T-helper 1 cell (primary cell): ENCODE measurements at places on chromosomes 16 and 17.

- DNase-seq = no peak
These were observed 857 bp downstream of the TANGO6 start for GRCh38 chr16:68844211-68844564.

- no peak for DNase-seq
These were observed 24.1 kb downstream of the TMEM204 start for GRCh38 chr16:1557576-1557975.

- no peak for DNase-seq
These were observed 18.4 kb downstream of the CARHSP1 start for GRCh38 chr16:8850279-8850885.

DNA sequence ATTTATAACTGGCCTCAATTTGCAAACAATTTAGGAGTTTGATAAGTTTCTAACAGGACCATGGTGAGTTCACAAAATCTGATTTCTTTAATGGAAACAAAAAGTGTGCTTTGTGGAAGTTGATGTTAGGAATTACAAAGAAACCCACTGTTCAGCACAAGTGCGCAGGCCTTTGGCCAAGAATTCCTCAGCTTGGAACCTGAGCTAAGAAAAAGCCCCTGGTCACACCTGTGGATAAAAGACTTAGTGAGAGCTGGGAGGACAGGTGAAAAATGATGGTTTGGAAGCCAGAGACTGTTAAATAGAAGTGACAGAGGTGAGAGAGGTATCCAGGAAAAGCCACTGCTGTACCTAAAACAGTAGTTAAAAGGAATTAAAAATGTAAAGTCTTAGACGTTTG, 64.7 kb downstream of the PRKCA start:
- DNase-seq = no peak

DNA sequence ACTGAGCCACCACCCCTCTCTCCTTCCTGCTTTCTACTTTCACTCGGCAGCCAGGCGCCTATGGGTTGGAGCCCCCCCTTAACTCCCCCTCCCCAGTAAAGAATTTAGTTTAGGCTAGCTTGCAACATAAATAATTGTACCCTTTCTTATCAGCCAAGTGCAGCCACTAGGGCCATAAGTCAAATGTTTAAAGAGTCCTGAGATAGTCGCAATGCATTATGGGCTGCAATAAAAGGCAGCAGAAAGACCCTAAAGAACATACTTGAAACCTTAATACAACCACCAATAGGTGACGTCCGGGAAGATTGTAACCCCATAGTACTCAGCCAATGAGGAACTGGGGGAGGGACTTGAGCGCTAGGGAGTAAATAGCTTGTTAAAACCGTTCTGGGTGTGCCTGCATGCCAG, 40.5 kb downstream of the C16orf82 start:
- no peak for DNase-seq

GRCh38 chr17:34024806-34025551, 230.1 kb upstream of the CCL2 start:
- DNase-seq = peak; percentile 5

DNA sequence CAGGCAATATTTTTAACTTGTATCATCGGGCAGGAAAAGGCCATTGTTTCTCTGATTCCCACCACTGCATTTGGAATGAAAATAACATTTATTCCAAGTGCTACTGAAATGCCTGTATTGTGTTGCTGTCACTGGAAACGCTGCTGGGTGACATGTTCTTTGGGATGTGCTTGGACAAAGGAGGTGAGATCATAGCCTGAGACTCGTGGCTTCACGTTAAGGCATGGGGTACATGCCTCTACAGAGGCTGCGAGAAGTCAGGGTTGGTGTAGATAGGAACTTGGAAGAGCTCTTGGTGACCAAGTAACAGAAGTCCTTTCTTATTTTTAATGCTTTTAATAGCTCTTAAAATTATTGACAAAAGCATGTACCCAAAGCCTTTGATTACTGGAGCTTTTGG, 58.8 kb upstream of the MAF start:
- no peak for DNase-seq

DNA sequence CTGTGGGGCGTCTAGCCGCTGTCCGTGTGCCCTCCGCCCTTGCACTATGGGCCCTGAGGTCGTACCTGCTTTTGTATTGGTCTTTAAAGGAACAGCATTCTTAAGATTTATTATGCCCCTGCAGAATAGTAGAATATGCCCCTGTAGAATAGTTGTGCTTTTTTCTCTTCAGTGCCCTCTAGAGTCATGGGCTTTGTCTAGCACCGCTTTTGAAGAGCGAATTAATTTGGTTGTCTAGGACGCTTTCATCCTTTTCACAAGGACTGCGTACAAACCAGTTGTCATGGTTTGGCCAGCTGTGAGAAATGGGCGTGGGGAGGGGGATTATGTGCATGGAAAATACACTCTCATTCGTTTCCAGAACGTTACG, 621 bp downstream of the CEP95 start:
- no peak for DNase-seq

- DNase-seq = no peak
These were observed 50.0 kb upstream of the AKAP1 start for GRCh38 chr17:57034807-57035754.

- no peak for DNase-seq
These were observed 275.0 kb upstream of the DYNLRB2 start for GRCh38 chr16:80265624-80266306.

DNA sequence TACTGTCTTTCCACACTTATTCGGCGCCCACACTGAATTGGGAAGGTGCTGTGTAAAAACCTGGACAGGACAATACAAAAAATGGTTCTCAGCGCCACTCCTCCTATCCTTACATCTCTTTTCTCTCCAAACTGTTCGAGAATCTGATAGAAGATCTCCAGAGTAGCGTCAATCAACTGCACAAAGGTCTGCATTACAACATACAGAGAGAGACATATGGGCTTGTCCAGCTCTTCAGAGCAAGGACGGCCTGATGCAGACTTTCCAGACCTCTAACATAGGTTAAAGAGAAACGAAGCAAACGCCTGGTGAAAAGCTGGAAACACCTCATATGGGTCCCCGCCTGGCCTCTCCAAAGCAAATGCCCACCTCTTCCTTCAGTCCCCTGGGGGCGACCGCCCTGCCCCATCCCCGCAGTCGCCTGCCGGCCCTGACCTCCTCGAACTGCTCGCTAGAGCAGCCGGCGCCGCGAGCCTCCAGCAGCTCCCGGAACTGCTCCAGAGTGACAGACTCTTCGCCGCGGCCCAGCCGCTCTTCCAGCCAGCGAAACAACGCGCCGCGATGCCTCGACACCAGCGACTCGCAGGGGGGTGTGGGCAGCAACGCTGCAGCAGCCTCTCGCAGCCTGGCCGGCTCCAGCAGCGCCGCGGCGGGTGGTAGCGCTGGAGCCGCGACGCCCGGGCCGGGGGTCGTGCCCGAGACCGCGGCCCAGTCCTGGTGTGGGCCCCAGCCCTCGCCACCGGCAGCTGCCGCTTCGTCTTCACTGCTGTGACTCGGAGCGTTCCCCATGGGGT, 526 bp downstream of the ZZEF1 start:
- DNase-seq = peak; percentile 22

- no peak for DNase-seq
These were observed 1.2 kb upstream of the NR1D1 start for GRCh38 chr17:40101367-40102210.

- DNase-seq = no peak
These were observed 71.2 kb upstream of the LGALS9 start for GRCh38 chr17:27559506-27560481.

- no peak for DNase-seq
These were observed 30.3 kb downstream of the ZC3H18 start for GRCh38 chr16:88600539-88600896.

GRCh38 chr17:4998027-4998731, 429 bp downstream of the KIF1C start:
- DNase-seq = no peak

DNA sequence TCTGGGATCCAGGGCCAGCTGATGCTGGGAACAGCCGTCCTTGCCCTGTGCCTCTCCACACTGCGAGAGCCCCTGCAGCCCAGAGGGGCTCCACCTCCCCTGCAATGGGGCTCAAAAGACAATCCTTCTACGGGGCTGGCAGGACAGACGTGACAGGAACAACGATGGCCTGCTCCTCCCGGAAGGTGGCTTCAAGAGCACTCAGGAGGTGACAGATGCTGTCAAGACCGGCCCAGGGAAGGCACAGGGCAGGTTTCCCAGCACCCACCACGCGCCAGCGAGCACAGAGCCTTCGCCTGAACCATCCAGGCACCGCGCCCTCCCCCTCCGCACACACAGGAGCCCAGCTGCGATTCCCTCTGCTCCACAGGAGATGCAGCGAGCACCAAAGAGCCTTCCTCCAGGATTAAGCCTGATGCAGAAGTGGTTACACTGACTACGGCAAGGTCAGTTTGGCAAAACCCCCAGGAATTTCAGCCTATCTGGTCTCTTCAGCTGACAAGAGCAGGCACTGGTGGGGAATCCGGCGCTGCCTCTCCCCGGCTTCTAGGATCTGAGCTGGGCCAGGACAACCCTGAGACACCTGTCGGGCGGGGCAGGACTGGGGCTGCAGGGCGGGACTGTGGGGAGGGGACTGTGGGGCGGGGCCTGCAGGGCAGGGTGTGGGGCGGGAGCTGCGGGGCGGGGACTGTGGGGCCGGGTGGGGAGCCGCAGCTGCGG, 103.4 kb downstream of the ZNF778 start:
- DNase-seq = no peak

GRCh38 chr16:9139965-9140364, 48.5 kb downstream of the HAPSTR1 start:
- no peak for DNase-seq

- no peak for DNase-seq
These were observed 27.9 kb downstream of the CACNA1H start for GRCh38 chr16:1180549-1181403.

- no peak for DNase-seq
These were observed 3.0 kb downstream of the EME1 start for GRCh38 chr17:50375858-50376538.
